BE2C (cell line): ENCODE measurements at places on chromosomes 5 and 9.

- no peak for DNase-seq
Measured at GRCh38 chr5:115898656-115899055, 56.9 kb downstream of the AP3S1 start.

DNA sequence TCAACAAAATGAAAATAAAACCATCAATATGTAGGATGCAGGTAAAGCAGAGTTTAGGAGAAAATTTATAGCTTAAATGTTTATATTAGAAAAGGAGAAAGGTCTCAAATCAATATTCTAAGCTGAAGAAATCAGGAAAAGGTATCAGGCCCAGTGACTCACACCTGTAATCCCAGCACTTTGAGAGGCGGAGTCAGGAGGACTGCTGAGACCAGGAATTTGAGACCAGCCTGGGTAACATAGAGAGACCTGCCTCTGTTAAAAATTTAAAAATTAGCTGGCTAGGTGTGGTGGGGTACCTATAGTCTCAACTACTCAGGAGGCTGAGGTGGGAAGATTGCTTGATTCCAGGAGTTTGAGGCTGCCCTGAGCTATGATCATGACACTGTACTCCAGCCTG is 32.2 kb downstream of the CCDC69 start:
- DNase-seq, result no peak

- DNase-seq, result no peak
Measured at GRCh38 chr9:137899551-137900360, 22.2 kb downstream of the CACNA1B start.

GRCh38 chr9:133768371-133768858 is 30.3 kb upstream of the SARDH start:
- DNase-seq, result peak; percentile 8

GRCh38 chr5:157463621-157464518 is 3.9 kb downstream of the NIPAL4 start:
- DNase-seq, result no peak

GRCh38 chr9:129990269-129991010 is 52.5 kb downstream of the FNBP1 start:
- no peak for DNase-seq

- no peak for DNase-seq
Measured at GRCh38 chr5:75365740-75366139, 28.7 kb downstream of the HMGCR start.

GRCh38 chr5:37789991-37790390 is 49.9 kb downstream of the GDNF start:
- DNase-seq, result no peak

DNA sequence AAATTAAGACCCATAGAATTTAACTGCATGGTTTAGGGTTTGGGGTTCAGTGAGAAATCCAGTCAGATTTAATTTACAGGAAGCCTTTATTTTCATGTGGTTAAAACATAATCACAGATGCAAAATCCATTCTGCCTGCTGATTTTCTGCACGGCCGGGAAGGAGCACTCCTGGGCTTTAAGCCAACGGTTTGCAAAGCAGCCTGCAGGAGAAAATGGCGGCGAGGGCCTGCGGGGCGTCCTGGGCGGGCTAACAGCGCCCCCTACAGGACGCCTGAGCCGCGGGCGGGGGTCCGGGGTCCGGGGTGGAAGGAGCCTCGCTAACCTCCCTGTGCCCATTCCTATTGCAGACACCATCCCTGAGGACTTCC is 47.6 kb downstream of the THBS4 start:
- peak; percentile 90 for DNase-seq

DNA sequence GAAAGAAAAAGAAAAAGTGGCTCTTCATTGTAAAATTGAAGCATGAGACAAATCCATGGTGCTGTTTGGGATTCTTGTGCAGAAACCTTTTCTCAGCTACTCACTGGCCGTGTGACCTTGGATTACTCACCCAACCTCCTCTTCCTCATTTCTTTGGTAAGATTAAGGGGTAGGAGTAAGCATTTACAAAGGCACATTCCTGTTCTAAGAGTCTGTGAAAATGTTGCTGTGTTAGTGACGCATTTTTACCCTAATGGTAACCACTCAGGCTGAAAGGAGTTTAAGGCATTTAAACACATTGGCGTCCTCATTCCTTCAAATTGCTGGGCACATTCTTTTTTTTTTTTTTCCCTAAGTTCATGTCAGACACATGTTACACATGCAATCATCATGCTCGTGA is 4.3 kb downstream of the RAI14 start:
- no peak for DNase-seq

DNA sequence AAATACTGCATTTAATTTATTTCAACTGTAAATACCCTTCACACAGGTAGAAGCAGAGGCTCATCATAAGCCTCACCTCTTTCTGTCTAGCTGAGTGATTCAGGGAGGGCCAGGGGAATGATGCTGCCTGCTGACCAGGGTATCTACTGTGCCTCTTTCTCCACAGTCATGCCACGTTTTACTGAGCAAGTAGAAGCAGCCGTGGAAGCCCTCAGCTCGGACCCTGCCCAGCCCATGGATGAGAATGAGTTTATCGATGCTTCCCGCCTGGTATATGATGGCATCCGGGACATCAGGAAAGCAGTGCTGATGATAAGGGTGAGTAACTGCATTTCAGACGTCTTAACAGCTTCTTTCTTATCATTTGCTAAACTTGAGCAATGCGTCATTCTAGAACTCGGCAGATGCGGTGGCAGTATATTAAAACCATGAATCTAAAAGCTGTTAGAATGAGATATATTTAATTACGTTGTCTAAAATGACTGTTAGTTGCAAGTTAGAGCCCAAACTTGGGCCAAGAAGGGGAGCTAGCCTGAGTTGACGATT is 50.0 kb upstream of the LRRTM2 start:
- no peak for DNase-seq

- no peak for DNase-seq
Measured at GRCh38 chr5:153030755-153031725, 459.4 kb upstream of the GRIA1 start.

DNA sequence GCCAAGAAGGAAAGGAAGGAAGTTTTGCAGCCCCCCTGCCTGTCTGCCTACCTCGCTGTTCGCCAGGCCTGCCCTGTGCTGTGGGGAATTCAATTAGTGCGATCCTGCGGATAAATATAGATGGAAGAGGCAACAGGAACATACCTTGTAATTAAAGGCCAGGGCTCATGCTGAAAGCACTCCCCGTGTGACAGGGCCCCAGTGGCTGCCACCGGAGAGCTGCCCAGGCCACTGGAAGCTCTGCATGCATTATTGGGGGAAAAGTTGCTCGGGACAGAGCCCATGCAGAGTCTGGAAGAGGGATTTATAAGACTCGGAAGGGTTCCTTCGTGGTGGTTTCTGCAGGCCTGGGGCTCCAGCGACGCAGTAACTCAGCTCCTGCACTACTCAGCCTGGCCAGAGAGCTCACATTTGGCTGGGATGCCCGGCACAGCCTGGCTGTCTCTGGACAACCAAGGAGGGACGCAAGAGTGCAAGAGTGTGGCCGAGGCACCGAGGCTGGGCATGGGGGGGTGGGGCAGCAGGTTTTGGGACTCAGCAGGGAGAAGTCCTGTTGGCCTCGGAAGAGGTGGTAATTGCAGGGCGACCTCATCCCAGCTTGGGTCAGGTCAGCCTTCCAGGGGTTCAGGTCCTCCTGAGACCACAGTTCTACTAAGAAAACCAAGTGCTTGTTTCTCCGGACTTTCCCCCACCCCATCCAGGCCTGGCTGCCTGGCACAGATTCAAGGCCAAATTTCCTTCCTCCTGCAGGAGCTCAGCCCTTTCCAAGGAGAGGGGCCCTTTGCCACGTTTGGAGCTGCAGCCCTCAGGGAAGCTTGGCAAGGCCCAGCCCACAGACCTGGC is 68.1 kb upstream of the GGTA1 start:
- DNase-seq, result peak; percentile 79

GRCh38 chr9:125538092-125538473 is 168.9 kb downstream of the MAPKAP1 start:
- peak; percentile 22 for DNase-seq

DNA sequence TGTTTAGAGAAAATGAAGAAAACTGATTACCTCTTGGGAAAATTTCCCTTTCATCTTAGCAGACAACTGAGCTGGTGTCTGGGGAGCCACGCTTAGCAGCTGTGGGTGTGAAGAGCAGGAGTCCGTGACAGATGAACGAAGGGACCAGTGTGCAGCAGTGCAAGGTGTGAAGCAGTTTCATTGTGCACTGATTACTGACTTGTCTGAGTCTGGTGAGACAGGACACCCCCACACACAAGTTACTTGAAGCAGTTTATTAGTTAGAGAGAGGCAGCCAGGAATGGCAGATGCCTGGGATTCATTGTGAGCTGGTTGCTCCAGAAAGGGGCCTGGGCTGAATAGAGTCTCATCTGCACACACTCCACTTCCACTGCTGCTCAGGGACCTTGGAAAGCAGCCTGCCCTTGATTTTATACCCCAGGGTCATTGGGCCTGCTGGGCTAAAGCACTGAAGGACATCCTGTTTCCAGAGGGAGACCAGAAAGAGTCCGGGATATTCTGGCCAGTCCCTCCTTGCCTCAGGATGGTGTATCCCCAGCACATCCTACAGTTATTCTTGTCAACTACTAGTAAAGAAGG is 47.4 kb downstream of the FBXL7 start:
- no peak for DNase-seq

DNA sequence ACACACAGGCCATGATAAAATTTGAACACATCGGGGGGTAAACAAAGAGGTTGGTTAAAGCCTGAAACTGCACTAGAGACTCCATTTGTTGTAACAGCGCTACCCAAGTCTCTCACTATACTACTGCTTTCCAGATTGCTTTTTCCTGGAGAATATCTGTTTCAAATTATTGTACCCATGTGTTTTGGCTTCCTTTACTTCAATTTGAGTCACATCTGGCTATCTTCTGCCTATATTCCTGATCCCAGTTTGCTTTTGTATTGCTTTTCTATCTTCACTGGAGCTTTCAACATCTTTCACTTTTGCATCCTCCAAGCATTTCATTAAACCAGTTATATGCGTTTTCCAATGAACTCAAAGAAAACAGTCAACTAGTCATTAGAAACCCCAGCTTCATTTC is 404.7 kb downstream of the MLLT3 start:
- no peak for DNase-seq

GRCh38 chr5:44935871-44936270 is 127.1 kb downstream of the MRPS30 start:
- DNase-seq, result no peak
